Stimulated activated CD8-positive, alpha-beta memory T cell treated with anti-CD3 and anti-CD28 coated beads, Interleukin-7, amount 100 ng/mL, for 48 hours (primary cell): ENCODE measurements at places on chromosomes 5 and 9.

DNA sequence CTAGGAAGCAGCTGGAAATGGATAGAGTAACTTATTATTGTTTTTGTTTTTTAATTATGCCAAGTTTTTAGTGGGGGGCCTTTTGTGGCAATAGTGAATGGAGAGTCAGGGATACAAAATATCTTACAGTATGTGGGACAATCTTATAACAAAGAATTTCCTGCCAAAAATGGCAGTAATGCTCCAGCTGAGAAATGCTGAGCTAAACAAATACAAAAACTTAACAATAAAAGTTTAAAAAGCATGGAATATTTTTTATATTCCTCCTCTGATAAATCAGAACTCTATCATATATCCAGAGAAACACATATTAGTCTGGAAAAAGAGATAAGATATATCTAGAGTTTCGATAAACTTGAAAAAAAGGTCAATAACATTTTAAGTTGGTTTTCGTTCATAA, 110.6 kb downstream of the TMEM161B start:
- no peak for DNase-seq

DNA sequence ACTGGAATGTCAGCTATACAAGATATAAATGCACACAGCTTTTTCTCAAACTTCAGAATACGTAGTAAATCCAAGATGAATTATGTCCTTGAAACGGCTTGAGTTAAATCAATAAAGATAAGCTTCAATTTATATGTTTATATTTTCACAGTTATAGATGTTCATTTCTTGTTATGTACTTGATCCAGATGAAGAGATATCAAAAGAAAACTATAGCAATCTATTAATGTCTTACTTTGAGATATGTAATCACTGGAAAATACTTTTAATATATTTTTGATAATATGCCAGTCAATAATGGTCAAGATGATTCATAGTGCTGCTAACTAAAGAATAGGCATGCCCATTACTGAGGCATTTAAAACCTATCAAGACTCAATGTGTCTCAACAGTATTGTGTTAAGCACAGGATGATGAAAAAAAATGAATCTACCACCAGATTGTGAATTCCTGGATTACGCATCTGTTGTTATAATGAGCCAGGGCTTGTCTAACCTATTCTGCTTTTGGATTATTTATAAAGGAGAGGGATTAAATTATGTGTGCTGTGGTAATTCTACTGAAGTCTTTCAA, 372.6 kb upstream of the PRR16 start:
- no peak for DNase-seq

DNA sequence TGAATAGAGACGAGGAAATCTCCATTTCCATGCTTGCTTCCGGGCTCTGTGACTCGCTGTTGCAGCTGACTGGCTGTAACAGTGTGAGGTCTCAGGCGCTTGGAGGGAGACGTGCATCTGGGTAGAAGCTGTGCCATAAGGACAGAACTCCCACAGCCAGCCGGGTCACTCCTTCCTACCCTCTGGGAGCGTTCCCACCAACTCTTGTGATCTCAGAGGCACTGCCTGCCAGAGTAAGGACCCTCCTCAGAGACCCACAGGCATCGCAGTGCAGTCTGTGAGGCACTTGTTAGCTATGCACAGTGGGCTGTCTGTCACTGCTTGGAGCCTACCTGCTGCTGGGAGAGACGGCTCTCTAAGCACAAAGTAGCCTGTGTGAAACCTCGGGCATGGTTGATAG, 203.4 kb upstream of the SEMA6A start:
- no peak for DNase-seq

GRCh38 chr9:21669701-21670100, 132.7 kb upstream of the MTAP start:
- DNase-seq, result no peak

GRCh38 chr9:79779901-79780300, 208.1 kb downstream of the TLE4 start:
- no peak for DNase-seq

DNA sequence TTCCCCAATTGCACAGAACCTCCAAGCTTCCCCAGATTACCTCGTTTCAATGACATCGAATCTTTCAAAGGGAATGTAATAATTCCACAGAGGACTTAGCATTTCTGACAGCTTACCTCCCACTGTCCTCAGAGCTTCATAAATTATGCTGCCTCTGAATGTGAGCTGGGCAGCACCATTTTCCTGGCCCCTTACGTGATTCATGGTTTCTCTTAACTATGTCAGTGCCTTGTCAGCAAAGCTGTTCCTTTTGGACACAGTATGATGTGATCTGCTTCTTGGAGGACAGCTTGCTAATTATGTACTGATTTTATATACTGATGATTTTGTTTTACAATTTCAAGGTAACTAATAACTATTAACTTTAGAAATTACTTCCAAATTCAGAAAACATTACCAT, 27.7 kb upstream of the SSBP2 start:
- DNase-seq, result no peak

DNA sequence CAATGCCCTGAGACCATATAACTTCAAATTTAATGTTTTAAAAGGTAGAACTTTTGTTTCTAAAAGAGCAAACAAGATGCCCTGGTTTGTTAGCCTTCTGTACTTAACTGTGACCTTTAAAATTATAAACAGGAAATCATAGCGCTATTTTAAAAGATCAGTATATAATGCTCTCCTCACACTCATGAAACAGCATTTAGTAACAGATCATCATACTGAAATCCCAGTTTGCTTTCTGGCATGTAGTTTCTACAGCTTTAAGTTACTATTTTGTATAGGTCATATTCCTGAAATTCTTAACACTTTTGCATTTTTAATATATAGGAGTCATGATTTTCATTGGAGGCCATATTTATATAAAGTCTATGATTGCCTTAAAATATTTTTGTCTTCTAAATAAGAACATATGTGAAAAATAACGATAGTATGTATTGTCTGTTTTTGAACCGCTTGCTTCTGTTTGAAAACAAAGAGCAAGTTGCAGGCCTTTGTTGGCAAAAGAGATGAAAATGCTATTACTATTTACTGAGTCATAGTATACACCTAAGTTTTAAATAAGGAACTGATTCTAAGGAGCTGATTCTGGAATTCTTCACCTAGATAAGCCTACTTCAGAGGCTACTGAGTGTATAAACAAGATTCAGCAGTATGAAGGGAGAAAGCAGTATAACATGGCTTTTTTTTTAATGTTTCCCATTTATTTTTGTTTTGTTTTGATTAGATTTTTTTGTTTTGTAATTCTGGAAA, 20.5 kb downstream of the SRFBP1 start:
- no peak for DNase-seq

DNA sequence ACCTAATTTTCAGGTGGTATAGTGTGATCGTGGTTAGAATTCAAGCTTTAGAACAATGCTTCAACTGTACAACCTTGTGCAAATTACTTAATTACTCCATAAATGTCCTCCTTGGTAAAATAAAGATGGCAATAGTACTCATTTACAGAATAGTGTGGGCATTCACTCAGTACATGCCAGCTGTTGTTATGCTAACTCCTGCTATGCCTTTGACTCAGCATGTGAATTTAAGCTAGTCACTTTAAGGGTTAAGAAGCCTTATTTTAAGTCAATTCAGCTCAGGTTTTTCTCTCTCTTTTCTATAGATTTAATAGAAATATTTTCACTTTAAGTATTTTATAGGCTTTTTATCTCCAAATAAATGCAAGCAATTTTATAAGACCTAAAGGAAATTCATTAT, 335.6 kb upstream of the ITGA1 start:
- no peak for DNase-seq
